Non-pigmented ciliary epithelial cell (primary cell): ENCODE measurements at places on chromosomes 12 and 14.

GRCh38 chr12:70448371-70448770 is 82.3 kb downstream of the KCNMB4 start:
- DNase-seq: no peak

DNA sequence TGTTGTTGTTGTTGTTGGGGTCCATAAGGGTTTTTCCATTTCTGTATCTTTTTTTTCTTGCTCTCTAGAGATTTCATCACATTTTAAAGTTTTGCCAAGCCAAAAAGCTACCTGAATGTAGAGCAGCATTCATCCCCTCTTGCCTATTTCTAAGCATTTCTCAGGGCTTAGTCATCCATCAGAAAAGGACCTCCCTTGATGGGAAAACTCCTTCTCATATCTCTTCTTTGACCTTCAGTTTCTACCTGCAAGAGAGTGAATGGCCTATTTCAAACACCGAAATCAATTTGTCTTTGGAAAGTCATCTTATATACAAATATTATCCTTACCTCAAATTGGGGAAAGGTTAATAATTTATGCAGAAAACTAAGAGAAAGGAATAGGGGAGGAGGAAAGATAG is 4.5 kb downstream of the MYBPC1 start:
- no peak for DNase-seq

GRCh38 chr14:72643317-72643801 is 250.5 kb downstream of the DPF3 start:
- peak; percentile 97 for DNase-seq

GRCh38 chr14:67582061-67582460 is 18.0 kb downstream of the PIGH start:
- no peak for DNase-seq

DNA sequence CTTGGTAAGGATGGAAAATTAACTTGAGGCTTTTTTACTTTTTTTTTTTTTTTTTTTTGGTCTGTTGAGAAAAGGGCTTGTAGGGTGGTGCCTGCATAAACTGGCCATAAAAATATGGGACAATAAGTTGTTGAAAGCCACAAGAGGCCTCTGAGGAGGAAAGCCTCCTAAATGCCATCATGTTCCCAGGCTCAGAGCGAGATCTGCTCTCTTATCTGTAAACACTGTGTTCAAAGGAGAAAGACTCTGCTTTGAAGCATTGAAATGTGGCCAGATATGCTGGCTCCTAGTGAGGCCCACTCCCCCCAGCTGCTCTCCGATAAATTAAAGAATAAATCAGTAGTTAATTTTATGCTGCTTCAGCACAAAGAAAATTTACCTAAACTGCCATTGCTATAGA is 504.9 kb downstream of the DIO2 start:
- DNase-seq: no peak

DNA sequence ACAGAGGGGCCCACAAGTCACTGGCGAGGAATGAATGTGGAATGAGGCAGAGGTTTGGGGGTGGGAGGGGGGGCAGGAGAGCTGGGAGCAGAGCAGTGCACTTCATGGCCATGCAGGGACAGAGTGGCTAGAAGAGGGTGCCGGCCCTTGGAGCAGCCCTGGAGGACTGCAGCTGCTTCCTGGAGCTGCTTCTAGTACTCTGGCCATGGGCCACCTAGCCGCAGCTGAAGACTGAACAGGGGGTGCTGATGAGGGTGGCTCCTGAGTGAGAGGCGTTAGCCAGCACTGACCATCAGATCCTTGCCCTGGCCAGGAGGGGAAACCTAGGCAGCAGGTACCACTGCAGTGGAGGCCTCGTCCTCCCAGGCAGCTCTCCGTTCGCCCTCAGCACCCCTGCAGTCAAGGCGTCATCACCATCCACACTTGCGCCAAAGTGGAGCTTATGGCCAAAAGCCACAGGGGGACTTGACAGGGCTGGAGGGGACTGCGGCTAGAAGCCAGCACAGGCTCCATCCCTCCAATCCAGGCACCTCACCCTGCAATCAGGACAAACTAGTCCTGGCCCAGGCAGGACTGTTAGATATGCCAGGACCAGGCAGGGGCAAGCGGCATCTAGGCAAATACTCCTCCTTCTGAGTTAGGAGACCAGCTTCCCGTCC is 16.4 kb downstream of the OTUB2 start:
- DNase-seq: no peak

DNA sequence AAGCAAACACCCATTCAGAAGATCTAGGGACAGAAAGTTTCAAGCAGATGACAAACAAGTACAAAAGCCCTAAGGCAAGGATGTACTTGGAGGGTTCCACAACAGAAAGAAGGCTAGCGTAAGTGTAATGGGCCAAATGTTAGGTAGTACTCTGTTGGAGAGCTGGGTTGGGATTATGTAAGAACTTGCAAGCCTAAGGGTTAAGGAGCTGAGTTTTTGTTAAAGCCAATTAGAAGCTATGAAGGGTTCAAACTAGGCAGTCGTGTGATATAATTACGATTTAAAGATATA is 41.4 kb downstream of the HECTD1 start:
- no peak for DNase-seq

DNA sequence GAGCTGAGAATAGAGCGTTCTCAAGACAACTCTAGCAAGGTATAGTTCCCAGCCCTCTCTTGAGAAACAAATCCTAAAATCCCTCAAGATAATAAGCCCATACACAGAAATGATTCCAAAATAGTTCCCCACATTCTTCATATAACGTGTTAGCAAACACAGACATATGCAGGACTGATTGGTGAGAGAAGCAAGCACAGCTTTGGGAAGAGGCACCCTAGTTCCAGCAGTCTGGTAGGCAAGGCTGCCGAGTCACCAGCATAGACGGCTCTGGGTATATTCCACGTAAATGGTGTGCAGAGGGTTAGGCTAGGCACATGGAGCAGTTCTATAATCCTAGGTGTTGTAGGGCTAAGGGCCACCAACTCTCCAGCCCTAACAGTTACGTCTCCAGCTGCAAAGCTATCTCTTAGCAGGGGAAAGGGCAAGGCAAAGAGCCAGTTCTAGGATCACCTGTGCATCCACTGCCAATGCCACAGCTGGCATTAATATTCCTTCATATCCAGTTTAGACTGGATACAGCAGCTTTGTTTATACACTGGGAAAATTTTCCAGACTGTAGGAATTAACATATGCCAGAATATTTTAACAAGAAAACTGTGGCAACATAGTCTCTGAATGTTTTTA is 52.9 kb downstream of the SH2B3 start:
- no peak for DNase-seq

GRCh38 chr14:30569216-30569902 is 10.4 kb downstream of the G2E3 start:
- DNase-seq: no peak

DNA sequence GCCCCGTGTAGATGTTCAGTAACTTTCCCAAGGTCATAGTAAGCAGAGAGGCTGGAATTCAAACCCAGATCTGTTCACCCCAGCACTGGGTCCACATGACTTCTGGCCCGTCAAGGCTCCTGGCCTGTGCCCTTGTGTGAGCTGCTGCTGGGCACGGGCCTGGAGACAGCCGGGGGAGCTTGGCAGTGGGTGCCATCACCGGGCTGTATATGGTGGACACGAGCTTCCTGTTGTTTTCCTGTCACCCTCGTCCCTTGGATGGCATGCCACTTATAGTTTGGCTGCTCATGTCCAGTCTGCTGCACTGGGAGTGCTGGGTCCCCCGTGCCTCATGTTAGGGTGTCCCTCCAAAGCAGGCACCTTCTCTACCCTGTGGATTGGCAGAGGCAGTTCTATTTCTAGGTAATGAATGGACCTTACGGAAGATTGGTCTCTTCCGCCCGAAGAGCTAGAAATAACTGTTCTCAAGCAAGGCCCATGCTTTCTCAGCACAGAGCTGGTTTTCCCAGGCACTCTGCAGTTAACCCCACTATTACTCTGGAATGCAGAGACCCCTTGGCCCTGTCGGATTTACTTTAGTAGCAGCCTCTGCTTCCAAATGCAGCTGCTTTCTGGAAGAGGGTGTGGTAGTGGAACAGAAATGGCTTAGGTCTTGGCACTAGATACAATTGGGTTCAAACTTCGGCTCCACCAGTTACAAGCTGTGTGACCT is 44.3 kb downstream of the ELK3 start:
- DNase-seq: no peak

DNA sequence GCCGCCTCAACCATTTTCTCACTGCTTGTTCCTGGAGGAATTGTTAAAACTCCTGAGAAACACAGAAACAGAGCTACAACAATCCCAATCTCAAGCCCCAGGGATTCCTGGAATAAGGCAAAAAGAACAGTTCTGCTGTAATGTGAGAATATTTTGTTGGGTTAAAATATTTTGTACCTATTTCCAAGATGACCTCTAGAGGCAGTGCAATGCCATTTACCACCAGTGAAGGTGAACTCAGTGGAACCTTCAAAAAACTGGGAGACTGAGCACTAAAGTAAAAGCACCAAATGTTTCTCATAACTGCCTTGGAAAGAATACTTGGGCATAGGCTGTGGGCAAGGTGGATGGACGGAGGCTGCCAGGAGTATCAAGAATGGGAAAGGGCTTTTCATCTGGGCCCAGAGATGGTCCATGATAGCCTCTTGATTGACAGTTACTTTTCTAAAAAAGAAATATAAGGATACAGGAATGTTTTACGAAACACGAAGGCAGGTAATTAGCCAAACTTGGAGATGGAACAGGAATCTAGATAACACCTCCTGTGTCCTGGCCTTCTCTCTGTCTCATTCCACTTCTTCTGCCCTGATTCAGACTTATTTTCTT is 334.0 kb upstream of the FLRT2 start:
- no peak for DNase-seq

- no peak for DNase-seq
Observed at GRCh38 chr12:106908561-106908960, 47.1 kb upstream of the TMEM263 start.

GRCh38 chr14:37406095-37406494 is 189.0 kb downstream of the FOXA1 start:
- DNase-seq: no peak
